ENCODE measurements at places on chromosomes 3 and 15.

GRCh38 chr3:46862369-46863025 is 747 bp downstream of the MYL3 start:
- no peak for DNase-seq

DNA sequence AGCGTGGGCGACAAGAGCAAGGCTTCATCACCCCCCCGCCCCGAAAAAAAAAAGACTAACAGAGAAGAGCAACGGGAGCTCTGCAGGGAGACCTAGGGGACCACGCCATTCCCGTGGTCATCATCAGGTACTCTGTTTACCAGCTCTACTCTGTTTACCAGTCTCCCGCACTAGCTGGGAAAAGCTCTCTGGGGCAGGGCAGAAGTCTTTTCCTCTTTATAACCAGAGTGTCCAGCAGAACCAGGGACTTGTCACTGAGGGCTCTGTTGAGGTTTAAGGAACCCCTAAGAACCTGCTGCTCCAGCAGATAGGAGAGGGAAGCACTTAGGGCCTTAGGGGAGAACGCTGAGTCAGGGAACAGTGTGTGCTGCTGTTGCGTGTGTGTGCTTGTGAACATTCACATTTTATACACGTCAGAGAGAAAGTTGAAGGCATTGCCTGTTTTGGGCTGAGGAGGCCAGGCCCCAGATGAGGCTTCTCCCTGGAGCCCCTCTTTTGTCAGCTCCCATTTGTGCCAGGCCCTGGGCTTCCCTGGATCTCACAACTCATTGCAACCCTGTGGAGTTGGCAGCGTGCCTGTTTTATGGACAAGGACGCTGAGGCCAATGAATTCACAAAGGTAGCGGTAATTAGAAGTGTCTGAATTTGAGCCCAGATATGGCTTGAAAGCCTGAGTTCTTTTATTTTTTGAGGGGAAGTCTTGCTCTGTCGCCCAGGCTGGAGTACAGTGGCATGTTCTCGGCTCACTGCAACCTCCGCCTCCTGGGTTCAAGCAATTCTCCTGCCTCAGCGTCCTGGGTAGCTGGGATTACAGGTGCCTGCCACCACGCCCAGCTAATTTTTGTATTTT is 24.2 kb upstream of the ERICH6 start:
- DNase-seq = no peak

DNA sequence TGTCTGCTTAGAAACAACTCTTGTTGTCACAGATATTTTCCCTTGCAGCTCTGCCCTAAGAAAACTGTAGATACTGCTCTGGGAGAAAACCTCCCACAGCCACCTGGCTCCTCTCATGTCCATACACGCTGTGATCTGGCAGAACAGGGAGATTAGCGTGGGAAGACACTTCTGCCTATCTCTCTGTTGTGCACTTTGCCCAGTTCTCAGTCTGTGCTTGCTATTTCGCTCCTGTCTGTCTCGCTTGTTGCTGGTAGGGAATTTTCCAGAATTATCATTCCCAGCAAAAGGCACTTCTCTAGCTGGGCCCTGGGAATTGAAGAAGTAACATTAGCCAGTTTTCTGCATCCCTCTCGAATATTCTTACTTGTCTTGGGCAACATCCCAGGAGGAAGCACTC is 8.1 kb upstream of the GATM start:
- no peak for DNase-seq

DNA sequence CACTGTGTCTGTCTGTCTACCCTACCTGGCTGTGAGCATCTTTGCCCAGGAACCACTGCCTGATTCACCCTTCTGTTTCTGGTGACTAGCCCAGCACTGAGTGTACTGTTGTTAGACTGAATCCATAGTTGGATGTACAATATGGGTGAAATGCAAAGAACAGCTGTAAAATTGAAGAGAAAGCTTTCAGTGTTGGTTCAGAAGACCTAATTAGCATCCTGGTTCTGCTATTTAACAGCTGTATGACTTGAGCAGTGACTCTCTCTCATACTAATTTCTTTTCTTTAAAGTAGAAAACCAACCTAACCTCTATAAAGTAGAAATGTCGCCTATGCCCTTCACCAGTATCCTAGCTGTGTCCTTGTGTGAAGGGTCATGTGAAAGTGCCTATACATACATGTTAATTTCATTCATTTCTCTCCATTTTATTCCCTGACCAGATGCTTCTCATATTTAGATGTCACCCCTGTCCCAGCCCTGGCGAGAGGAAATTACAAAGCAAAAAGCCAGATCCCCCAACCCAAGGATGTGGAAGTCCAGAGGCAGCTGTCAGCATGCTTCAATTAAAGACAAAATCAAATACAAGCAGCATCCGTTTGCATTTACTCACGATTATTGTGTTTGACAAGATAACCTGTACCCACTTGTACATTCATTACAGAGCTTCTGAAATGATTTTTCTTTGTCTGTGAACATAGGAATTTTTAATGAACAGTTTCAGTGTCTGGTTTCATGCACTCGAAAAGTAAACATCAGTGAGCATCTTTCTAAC is 305.7 kb upstream of the ICE2 start:
- DNase-seq = no peak

DNA sequence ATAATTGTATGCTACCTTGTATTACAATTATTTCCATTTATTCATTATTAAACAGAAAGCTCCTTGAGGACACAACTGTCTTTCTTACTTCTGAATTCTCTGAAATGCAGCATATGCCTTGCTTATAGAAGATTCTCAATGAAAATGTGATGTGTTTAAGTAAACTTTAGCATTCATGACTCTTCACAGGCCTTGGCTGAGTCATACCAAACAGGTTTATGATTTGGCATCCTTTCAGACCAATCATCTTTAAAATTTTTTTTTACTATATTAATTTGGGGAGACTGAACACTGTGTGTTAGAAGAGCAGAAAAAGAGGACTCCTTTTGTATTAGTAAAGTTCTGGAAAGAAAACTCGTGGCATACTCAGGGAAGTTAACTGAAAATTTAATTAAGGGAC is 6.4 kb upstream of the GALK2 start:
- no peak for DNase-seq

Measured in naive B cell (primary cell).